ENCODE measurements at places on chromosomes 11 and 22.

GRCh38 chr11:3197044-3197695 is 21.4 kb downstream of the MRGPRG start:
- no peak for DNase-seq

GRCh38 chr11:116371146-116371545 is 401.6 kb downstream of the BUD13 start:
- DNase-seq: no peak

- DNase-seq: no peak
Measured at GRCh38 chr11:108576523-108576922, 17.0 kb downstream of the EXPH5 start.

GRCh38 chr11:119167933-119168332 is 592 bp upstream of the NLRX1 start:
- no peak for DNase-seq

DNA sequence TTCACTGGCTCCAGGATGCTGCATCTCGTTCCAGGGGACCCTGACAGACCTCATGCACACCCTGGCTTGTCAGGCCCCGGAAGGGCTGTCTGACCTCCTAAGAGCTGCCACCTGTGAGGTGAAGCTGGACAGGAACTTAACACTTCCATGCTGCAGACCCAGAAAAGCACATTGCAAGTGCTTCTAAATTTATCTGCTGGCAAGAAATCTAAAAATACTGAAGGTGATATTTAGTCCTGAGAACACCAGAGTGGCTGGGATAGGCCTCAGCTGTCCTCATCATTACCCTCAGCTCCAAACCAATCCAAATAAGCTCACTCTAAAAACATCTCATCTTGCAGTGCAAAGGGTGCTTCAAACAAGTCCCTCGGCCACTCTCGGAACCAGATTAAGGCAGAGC is 46.7 kb downstream of the ABTB2 start:
- DNase-seq: no peak

DNA sequence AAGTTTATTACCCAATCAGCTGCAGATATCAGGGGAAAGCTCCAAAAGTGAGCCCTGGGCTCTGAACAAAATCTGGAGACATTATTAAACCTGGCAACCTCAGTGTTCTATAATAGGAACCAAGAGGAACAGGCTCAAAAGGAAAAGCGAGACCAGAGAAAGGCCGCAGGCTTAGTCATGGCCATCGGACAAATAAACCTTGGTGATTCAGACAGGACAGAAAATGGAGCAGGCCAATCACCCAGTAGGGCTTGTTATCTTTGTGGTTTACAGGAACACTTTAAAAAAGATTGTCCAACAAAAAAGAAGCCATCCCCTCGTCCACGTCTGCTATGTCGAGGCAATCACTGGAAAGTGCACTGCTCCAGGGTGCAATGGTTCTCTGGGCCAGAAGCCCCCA is 7.7 kb upstream of the PANX1 start:
- DNase-seq: no peak

DNA sequence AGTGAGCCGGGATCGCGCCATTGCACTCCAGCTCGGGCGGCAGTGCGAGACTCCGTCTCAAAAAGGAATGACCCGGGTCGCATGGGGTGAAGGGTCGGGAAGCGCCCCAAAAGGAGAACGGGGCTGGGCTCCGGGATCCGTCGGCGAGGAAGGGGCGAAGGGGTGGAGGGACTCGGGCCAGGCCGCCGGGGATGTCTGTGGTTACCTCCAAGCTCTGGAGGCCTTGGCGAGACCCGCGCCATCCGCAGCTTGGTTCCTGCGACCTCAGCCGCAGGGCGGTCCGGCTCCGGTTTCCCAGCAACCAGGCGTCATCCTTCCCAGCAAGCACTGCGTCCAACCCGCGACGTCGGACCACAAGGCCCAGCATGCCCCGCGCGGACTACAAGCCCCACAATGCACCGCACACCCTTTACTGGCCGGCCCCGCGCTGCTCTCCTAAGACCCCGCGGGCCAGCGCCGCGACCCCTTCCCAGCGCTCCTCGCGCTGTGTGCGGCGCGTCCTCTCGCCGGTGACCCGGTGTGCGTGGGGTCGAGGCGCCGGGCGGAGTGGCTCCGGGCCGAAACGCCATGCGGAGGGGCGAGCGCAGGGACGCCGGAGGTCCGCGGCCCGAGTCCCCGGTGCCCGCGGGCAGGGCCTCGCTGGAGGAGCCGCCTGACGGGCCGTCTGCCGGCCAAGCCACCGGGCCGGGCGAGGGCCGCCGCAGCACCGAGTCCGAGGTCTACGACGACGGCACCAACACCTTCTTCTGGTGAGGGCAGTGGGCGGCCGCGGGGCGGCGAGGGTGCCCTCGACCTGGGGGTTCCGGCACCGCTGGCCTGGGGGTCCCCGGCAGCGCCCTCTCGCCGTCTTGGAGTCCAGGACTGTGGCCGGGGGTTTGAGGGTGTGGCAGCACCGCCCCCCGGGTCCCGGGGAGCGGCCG is at the start of gene PTDSS2:
Gene PTDSS2 (plus strand): TSS at position 391 of the 920 bp plus-strand sequence. CDS start 177 bp downstream, at position 568.
- DNase-seq: peak; percentile 90

GRCh38 chr22:23700706-23701105 is 9.9 kb downstream of the RGL4 start:
- DNase-seq: no peak

GRCh38 chr22:37681001-37681424 is 5.1 kb upstream of the NOL12 start:
- peak; percentile 22 for DNase-seq

DNA sequence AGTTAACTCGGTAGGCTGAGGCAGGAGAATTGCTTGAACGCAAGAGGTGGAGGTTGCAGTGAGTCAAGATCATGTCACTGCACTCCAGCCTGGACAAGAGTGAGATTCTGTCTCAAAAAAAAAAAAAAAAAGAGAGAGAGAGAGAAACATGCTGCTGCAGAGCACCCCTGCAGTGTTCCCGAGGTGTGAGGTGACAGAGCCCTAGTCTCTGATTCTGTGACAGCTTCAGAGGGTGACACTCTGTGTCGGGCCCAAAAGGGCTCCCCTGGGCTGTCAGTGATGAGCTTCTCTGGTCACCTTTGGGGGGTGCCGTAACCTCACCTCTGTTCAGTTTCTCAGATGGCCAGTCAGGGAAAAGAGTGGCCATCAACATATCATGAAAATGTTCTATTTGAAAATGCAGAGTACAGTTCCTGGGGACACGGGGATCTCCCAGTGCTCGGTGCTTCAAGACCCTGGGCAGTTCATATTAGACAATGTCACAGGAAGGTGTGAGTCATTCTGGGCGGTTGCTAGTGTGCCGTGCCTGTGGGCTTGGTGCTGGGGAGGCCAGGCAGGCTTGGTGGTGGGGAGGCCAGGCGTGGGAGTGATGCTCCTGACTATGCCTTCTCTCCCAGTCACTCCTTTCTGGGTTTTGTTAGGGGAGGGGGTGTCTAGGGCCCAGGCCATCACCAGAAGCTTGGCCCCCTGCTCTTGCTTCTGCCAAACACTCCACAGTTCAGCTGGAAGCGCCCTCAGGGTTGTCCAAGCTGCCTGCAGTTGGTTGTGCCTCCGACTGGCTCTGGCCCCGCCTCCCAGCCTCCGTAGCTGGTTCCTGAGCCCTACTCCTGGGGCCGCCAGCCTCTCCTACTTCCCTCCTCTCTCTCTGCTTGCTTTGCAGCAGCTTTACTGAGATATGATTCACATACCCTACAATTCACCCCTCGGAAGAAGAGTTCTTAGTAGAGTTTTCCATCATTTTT is 52.5 kb upstream of the CLDN5 start:
- DNase-seq: peak; percentile 17

GRCh38 chr11:36436064-36436463 is 74.0 kb downstream of the TRAF6 start:
- no peak for DNase-seq

- peak; percentile 96 for DNase-seq
Measured at GRCh38 chr11:86151174-86152005, 82.5 kb upstream of the PICALM start.

GRCh38 chr11:85602526-85603213 is 24.5 kb downstream of the DLG2 start:
- DNase-seq: no peak

Measured in kidney glomerular epithelial cell (primary cell).